ENCODE measurements at places on chromosomes 1 and 21. TPM values are rescaled to one million over a fixed set of nuclear protein-coding genes. Genes with fewer than 3 reads are reported as not detected.

The FAM151A gene
- not detected for total RNA-seq

The ATP5PO gene
- 126 TPM for total RNA-seq

The PLCH2 gene
- 0.06 TPM for total RNA-seq

The A3GALT2 gene
- total RNA-seq: not detected

The CTPS1 gene
- 20.9 TPM for total RNA-seq

The SERTAD4 gene
- total RNA-seq: 1.8 TPM

The RGS16 gene
- 3.9 TPM for total RNA-seq

The KLHDC8A gene
- total RNA-seq: not detected

The GBP5 gene
- total RNA-seq: 0.94 TPM

The PHTF1 gene
- total RNA-seq: 30.4 TPM

The DPT gene
- total RNA-seq: not detected

The GALNT2 gene
- total RNA-seq: 26.6 TPM

The CACNA1S gene
- total RNA-seq: not detected

The COL24A1 gene
- total RNA-seq: not detected

The MATN1 gene
- total RNA-seq: 0.13 TPM

The EFNA3 gene
- 1.8 TPM for total RNA-seq
